ENCODE measurements at places on chromosomes 2 and 18. TPM values are rescaled to one million over a fixed set of nuclear protein-coding genes. Genes with fewer than 3 reads are reported as not detected.

DNA sequence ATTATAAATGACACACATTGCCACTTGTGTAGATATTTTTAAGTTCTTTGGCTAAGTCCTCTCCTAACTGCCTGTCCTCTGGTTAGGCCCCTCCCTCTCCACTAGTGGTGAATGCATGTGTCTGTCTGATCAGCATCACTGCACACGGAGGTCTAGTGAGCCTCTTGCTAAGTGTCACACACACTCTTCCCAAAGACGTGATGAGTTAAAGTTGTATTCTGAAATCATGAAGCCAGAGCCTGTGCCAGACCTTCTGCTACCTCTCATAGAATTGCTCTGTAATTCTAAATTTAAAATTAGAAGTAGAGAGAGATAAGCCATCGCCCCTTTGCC is 41.3 kb downstream of the RALB start:
- no peaks in the 10 kb centered on the region for H3K27me3 ChIP-seq
- DNase-seq: no peak
- peaks cover 40% of the 10 kb centered on the region for H3K36me3 ChIP-seq

- no peaks in the 10 kb centered on the region for H3K27me3 ChIP-seq
- H3K36me3 ChIP-seq: no peaks in the 10 kb centered on the region
- no peak overlapping the region for H3K4me3 ChIP-seq
- no peaks in the 10 kb centered on the region for H3K4me1 ChIP-seq
Measured at GRCh38 chr2:182173944-182174622, 188.4 kb downstream of the PPP1R1C start.

DNA sequence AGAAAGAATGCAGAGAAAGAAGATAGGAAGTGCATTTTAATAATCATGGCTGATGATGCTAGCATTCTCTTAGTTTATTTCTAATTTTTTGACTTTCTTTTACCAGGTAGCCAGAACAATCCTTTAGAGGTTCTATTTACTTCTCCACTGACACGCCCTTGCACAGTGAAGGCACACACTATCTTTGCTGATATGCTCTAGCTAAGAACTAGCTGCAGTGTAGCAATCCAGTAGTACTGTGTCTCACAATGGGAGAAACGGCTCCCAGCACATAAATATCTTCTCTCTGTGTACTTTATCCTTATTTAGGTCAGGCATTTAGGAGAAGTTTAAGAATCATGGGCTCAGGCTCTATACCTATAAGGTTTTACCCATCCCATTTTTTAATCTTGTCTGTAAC is 1005.4 kb downstream of the LRP1B start:
- H3K4me3 ChIP-seq: no peak overlapping the region
- H3K27ac ChIP-seq: no peak overlapping the region
- DNase-seq: no peak
- no peaks in the 10 kb centered on the region for H3K4me1 ChIP-seq
- no peaks in the 10 kb centered on the region for H3K36me3 ChIP-seq
- no peaks in the 10 kb centered on the region for H3K27me3 ChIP-seq

DNA sequence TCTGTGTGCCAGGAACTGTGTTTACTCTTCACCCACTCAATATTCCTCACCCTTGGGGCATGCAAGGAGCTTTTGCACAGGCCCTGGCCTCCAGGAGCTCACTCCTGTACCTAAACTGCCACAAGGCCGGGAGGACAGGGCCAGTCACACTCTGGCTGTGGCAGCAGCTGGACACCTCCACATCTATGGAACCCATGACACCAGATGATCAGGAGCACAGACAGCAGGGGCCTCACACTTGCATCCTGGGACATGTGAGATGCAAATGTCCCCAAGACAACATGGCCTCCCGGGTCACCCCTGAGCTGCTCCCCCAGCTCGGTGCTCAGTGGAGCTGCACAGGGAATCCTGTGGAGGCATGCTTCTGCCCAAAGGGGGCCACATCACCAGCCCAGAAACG is 61.8 kb upstream of the SLC66A3 start:
- no peaks in the 10 kb centered on the region for H3K4me1 ChIP-seq
- H3K27me3 ChIP-seq: no peaks in the 10 kb centered on the region
- no peak for DNase-seq
- H3K27ac ChIP-seq: no peak overlapping the region
- no peak overlapping the region for H3K4me3 ChIP-seq

Gene ZDBF2
- total RNA-seq: 29.7 TPM

GRCh38 chr2:28439763-28440162 is 47.1 kb downstream of the FOSL2 start:
- H3K4me1 ChIP-seq: no peaks in the 10 kb centered on the region
- DNase-seq: no peak
- H3K27ac ChIP-seq: no peak overlapping the region
- no peaks in the 10 kb centered on the region for H3K36me3 ChIP-seq

Gene KLHL29
- 2.7 TPM for total RNA-seq

DNA sequence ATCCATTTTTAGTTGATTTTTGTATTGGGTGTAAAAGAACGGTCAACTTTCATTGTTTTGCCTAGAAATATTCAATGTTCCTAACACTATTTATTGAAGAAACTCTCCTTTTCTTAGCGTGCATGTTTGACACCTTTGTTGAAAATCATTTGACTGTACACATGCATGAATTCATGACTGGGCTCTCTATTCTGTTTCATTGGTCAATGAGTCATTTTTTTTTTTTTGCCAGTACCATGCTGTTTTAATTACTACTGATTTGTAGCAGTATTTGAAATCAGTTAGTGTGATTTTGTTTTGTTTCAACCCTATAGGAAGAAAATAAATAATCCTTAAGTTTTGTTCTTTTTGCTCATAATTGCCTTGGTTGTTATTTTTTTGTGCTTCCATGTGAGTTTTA is 828.7 kb downstream of the SUCLG1 start:
- no peaks in the 10 kb centered on the region for H3K36me3 ChIP-seq
- H3K4me3 ChIP-seq: no peak overlapping the region
- no peaks in the 10 kb centered on the region for H3K4me1 ChIP-seq
- H3K27me3 ChIP-seq: no peaks in the 10 kb centered on the region
- DNase-seq: no peak

DNA sequence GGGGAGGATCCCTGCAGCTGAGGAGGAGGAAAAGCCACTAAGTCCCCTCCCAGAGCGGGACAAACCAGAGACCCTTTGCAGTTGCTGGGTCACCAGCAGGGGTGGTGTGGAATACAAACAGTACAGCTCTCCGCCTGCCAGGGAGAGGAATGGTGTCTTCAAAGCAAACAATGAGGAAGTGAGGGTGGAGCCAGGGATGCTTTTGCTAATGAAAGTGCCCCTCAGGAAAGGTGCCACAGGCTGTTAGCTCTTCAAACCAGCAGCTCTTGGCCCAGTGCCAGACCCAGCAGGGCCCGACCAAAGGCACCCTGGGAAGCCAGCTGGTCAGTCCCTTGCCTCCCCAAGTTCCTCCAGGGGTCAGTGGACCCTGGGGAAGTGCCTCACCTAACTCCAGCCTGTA is 102.8 kb downstream of the HIBCH start:
- H3K4me1 ChIP-seq: peaks cover 6% of the 10 kb centered on the region
- H3K4me3 ChIP-seq: no peak overlapping the region
- H3K36me3 ChIP-seq: peaks cover 13% of the 10 kb centered on the region
- no peak for DNase-seq

DNA sequence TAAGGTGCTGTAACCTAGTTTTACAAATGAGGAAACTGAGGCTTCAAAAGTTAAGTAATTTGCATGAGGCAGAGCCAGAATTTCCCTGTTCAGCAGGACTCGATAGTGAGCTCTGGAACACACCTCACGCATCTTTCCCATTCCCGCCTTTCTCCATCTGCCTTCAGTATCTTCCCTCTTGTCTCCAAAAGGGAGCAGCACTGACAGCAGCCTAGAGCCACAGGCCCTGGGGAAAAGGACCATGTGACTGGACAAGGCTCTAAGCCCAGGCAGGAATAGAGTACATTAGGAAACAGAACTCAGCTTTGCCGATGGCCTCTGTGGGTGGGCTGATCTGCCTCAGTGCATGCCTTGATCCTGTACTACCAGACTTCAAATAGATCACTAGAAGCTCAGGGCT is 21.5 kb downstream of the GPR155 start:
- peaks cover 25% of the 10 kb centered on the region for H3K36me3 ChIP-seq
- no peak overlapping the region for H3K4me3 ChIP-seq
- no peak for DNase-seq
- no peaks in the 10 kb centered on the region for H3K4me1 ChIP-seq
- H3K27ac ChIP-seq: no peak overlapping the region

Gene SPDYA
- total RNA-seq: 12.8 TPM

GRCh38 chr18:77255426-77256105 is 5.9 kb downstream of the GALR1 start:
- no peaks in the 10 kb centered on the region for H3K36me3 ChIP-seq
- no peak overlapping the region for H3K4me3 ChIP-seq
- DNase-seq: no peak

- no peaks in the 10 kb centered on the region for H3K36me3 ChIP-seq
- H3K27ac ChIP-seq: no peak overlapping the region
- no peaks in the 10 kb centered on the region for H3K27me3 ChIP-seq
- no peaks in the 10 kb centered on the region for H3K4me1 ChIP-seq
- DNase-seq: no peak
Measured at GRCh38 chr2:1889099-1889650, 144.9 kb upstream of the PXDN start.

Gene PLA2R1
- not detected for total RNA-seq

Gene DLX1
- not detected for total RNA-seq

DNA sequence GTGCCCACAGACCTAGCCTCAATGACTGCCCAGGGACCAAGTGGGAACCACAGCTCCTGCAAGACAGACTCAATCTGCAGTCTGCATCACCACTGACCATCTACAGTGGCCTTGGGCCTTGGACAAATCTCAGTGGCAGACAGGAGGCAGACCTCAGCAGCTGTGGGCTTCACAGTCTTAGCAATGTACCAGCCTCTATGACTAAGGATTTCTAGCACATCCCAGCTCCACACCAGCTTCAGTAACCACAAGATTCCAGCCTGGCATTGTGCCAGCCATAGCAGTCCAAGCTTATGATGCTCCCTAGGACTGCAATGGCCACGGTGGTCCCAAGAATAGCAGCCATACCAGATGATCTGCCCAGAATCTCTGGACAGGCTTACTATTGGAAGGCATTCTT is 19.6 kb upstream of the WDR75 start:
- no peaks in the 10 kb centered on the region for H3K4me1 ChIP-seq
- no peak overlapping the region for H3K27ac ChIP-seq
- H3K27me3 ChIP-seq: no peaks in the 10 kb centered on the region
- H3K4me3 ChIP-seq: no peak overlapping the region
- no peak for DNase-seq
- no peaks in the 10 kb centered on the region for H3K36me3 ChIP-seq

GRCh38 chr18:46387441-46388131 is 269.4 kb downstream of the LOXHD1 start:
- no peak for DNase-seq
- no peaks in the 10 kb centered on the region for H3K27me3 ChIP-seq
- H3K4me3 ChIP-seq: no peak overlapping the region
- no peaks in the 10 kb centered on the region for H3K4me1 ChIP-seq
- H3K27ac ChIP-seq: no peak overlapping the region

Gene LBX2
- not detected for total RNA-seq

Gene NFATC1
- total RNA-seq: 113 TPM

DNA sequence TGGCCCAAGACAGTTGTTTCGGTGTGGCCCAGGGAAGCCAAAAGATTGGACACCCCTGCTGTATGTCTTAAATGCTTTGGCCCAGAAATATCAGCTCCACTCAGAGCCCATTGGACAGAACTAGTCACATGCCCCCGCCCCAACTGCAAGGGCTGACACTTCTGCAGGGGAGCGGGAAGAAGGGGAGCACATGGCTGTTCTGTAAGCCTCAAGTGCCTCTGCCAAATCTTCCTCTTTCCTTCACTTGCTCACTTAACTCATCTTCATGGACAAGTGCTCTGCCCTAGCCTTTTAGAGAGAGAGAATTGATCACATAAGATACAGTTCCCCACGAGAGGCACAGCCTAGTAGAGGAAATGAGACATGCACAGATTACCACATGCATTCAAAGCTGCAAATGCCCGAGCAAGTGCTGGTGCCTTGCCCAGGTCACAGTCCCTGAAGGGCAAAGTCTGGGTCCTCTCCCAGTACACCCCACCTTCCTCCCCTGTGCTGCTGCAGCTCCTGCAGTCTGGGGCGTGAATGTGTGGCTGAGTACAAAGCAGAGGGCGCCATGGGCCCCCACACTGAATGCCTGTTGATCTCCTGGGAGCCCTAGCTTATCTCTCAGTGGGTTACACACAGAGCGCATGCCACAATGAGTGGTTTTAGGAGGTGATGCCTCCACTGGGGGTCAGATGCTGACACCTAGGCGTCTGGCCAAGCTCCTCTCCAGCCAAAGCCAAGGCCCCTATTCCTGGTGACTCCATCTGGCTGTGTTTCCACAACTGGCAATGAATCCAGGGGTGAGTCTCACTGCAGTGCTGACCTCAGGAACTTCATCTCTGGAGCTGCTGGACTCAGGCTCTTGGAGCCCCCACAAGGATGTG is 135.3 kb downstream of the CTIF start:
- no peak for DNase-seq
- peaks cover 9% of the 10 kb centered on the region for H3K4me1 ChIP-seq
- no peak overlapping the region for H3K27ac ChIP-seq
- H3K36me3 ChIP-seq: no peaks in the 10 kb centered on the region
- H3K4me3 ChIP-seq: no peak overlapping the region
- no peaks in the 10 kb centered on the region for H3K27me3 ChIP-seq

- H3K27ac ChIP-seq: no peak overlapping the region
- peaks cover 6% of the 10 kb centered on the region for H3K4me1 ChIP-seq
- H3K27me3 ChIP-seq: peaks cover 16% of the 10 kb centered on the region
- no peak overlapping the region for H3K4me3 ChIP-seq
- H3K36me3 ChIP-seq: no peaks in the 10 kb centered on the region
- DNase-seq: no peak
Measured at GRCh38 chr18:55318951-55319441, 269.0 kb downstream of the TCF4 start.

GRCh38 chr2:63301481-63301880 is 250.9 kb downstream of the OTX1 start:
- no peaks in the 10 kb centered on the region for H3K36me3 ChIP-seq
- no peak for DNase-seq
- no peaks in the 10 kb centered on the region for H3K4me1 ChIP-seq
